Activated CD4-positive, alpha-beta memory T cell treated with anti-CD3 and anti-CD28 coated beads for 36 hours (primary cell): ENCODE measurements at places on chromosomes 12 and 14. TPM values are rescaled to one million over a fixed set of nuclear protein-coding genes. Genes with fewer than 3 reads are reported as not detected.
A peak's percentile ranks its signal among the peaks of the same experiment; 100 is the strongest.

The GALNT6 gene
- 15.8 TPM for total RNA-seq

DNA sequence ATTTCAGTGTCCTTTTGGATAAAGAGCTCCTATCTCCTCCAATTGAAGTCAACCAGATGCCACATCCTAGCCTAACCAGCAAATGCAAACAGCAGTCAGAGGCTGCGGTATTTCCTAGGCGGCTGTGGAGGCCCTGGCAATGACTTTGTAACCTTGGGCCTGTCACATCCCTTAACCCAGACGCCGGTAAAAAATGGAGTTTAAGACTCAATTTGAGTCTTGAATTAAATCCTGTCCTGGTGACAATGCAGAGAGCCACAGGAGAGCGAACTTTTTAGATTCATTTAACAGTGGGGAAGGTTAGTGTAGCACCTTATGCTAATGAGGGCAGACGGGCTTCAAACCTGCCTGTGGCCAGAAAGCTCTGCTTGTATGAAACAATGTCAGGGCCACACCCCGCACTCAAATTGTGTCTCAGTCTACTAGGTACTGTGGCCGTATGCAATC lies 1.3 kb downstream of the C12orf75 start:
- peak overlapping the region; percentile 46 for H3K27ac ChIP-seq
- peak; percentile 61 for DNase-seq

- H3K36me3 ChIP-seq, result no peaks in the 10 kb centered on the region
- H3K4me3 ChIP-seq, result no peak overlapping the region
- peaks cover 19% of the 10 kb centered on the region for H3K4me1 ChIP-seq
- no peak overlapping the region for H3K27ac ChIP-seq
- H3K27me3 ChIP-seq, result no peaks in the 10 kb centered on the region
Measured at GRCh38 chr14:54906075-54906474, 3.4 kb upstream of the GCH1 start.

DNA sequence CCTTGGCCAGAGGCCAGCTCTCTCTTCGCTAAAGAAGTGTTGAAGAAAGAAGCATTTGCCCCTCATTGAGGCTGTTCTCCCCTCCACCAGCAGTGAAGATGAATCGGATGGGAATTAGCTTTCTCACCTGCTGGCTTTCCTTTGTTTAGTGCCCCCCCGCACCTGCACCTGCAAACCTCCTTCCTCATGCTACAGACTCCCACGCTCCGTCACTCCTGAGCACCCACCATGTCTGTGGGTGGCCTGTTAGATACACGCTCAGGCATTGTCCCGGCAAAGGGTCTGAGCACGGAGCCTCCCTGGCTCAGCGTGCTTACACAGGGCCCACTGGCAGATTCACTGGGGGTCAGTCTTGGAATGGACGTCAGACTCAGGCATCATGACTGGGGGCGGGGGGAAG lies 121.6 kb downstream of the GLT1D1 start:
- peaks cover 21% of the 10 kb centered on the region for H3K27me3 ChIP-seq
- no peaks in the 10 kb centered on the region for H3K36me3 ChIP-seq
- no peak overlapping the region for H3K27ac ChIP-seq
- DNase-seq, result no peak
